ENCODE measurements at places on chromosomes 13 and 19.

GRCh38 chr13:106433066-106433465, 102.4 kb downstream of the EFNB2 start:
- no peak for DNase-seq

DNA sequence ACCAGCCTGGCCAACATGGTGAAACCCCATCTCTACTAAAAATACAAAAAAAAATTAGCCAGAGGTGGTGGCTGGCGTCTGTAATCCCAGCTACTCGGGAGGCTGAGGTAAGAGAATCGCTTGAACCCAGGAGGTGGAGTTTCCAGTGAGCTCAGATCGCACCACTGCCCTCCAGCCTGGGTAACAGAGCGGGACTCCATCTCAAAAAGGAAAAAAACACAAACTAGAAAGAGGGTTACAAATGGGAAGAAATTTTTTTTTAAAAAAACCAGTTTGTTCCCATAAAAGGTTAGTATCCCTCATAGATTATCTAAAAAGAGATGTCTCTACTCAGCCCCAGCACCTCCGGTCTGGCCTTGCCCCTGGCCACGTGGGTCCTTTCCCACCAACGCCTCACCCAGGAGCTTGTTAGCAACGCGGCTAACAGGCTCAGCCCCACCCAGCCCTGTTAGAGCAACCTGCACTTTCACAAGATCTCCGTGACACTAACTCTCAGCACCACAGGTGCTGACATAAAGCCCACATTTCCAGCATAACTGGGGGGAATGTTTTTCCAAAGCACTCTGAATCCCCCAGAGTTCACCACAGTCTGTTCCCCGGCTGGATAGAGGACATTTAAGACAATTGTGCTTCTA, 4.3 kb downstream of the DMKN start:
- DNase-seq = peak; percentile 28

- DNase-seq = no peak
Observed at GRCh38 chr13:31929031-31929770, 102.4 kb upstream of the FRY start.

DNA sequence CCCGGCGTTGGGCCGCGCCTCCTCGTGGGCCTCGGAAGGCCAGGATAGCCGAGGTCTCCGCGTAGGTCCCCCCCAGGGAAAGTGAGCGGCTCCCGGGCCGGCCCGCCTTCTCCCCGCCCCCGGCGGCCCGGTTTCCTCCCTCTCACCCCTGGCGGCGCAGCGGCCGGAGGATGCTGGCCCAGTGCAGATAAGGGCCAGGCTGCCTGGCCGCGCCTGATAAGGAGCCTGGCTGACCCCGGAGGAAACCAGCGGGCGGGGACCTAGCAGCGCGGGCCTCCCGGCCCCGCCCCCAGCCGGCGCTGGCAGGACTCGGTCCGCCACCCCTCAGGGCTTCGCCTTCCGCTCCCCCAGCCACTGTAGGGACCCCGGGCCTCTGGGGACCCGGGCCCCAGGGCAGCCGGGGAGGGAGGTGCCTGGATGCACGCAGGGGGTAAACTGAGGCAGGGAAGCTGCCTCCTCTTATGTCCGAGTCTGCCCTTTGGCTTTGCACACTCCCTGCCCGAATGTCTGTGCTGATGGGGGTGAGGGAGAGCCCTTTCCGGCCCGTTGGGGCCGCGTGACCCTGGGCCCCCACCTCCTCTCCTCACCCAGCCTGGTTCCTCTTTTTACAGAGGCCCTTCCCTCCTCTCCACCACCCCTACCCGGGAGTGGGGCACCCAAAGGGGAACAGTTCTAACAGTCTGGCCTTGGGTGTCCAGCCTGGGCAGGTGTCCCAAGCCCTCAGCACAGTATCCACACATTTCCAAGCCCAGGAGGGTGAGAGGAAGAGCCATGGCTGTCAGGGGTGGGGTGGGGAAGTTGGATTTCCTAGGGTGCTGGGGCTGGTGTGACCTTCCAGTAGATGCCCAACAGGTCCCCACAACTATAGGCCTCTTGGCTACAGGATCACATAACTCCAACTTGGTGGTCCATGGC, at the start of gene LYL1:
Gene LYL1 (minus strand): TSS at position 193 of the 915 bp plus-strand sequence. CDS start 1,687 bp downstream, outside the sequence.
- DNase-seq = no peak

DNA sequence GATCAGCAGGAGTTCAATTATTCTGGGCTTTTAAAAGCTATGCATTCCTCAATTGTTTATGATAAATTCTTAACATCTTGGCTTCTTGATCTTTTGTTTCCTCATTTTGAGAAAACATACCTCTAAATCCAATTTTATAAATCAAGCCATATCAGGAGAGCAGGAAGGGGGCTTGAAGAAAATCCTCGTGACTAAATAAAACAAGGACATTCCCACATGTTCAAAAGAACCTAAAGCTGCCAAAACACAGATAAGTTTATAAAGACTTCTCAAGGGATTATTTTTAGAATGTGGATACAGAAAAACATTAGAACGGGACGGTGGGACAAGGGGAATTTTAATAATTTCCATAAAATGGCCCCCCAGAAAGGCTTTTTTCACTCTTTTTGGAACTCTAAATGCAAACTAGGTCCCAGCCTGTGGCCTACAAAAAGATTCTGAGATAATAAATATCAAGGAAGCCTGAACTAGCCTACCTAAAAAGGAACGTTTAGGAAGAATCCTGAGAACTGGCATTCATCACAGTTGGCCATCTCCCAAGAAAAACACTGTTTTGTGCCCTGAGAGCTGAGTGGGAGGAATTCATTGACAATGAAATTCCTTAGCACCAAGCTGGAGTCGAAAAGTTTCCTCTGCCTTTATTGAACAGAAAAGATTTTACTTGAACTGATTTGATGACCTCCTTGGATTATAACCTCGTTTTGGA, 30.1 kb downstream of the ZAR1L start:
- peak; percentile 56 for DNase-seq

- no peak for DNase-seq
Observed at GRCh38 chr13:76846363-76846762, 39.8 kb downstream of the KCTD12 start.

DNA sequence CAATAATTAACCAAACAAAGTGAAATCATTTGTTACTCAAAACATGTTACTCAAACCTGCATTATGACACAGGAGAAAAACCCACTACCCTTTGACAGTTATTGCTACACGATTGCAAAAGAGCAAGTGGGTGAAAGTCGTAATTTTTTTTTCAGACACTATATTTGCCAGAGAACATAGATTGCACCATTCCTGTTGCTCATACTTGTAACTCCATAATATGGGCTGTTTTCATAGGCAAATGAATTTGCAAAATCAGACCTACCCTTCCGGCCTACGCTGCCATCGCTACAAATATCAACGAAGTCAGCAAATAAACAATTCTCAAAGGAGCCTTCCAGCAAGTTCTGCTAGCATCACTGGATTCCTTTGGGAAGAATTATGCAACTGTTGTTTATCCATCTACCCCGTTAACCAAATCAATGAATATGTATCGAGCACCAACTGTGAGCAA, 396.5 kb downstream of the IRS2 start:
- DNase-seq = no peak

DNA sequence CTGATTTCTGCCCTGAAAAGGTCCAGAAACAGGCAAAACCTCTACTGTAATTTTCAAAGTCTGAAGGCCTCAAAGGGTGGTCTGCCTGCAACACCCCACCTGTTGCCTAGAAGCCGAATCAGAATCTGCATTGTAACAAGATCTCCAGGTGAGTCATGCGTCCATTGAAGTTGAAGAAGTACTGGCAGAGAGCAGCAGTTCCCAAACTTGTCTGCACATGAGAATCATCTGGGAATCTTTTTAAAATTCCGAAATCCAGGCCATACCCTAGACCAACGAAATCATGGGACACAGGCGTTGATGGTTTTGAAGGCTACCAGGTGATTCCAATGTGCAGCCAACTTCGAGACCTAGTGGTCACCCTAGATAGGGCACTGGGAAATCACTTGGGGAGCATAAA, 16.0 kb upstream of the CLN5 start:
- no peak for DNase-seq

GRCh38 chr13:69556540-69557196, 551.0 kb upstream of the ATXN8OS start:
- DNase-seq = no peak

GRCh38 chr13:80340651-80341100, 250 bp downstream of the SPRY2 start:
- peak; percentile 88 for DNase-seq

GRCh38 chr13:23735329-23735728, 153.9 kb downstream of the MIPEP start:
- DNase-seq = no peak

DNA sequence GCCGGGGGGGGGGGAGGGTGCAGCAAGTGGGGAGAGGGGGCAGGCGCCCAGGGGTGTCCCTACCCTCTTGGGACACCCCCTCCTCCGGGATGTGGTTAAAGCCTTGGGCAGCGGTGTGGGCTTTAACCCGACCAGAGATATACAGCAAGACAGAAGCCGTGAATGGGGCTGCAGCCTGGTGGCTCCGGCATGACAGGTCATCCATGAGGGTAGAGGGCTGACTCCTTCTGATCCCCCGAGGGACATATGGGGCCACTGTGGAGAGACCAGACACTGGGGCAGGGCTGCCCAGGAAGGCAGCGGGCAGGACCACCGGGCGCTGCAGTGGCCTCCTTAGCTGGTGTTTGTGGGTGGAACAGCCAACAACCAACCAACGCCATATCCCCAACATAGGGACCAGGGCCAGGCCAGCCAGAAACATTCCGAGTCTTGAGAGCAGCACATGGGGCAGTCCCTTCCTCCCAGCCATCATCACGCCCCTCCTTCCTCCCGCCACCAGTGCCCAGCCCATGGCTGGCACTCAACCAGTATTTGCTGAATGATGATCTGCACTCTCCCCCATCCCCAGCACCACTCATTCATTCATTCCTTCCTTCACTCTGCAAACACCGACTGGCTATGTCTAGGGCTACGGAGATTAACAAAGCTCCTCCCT, 18.2 kb downstream of the ELAVL1 start:
- DNase-seq = no peak

GRCh38 chr19:2633693-2634075, 68.8 kb downstream of the GNG7 start:
- DNase-seq = no peak

DNA sequence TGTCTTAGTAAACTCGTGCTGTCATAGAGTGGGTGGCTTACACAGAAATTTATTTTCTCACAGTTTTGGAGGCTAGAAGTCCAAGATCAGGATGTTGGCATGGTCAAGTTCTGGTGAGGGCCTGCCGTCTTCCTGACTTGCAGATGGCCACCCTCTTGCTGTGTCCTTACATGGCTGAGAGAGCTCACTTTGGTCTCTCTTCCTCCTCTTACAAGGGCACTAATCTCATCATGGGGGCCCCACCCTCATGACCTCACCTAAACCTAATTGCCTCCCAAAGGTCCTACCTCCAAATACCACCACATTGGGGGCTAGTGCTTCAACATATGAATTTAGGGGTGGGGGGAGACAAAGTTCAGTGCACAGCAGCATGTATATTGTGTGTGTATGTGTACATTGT, 14.3 kb upstream of the GPR18 start:
- no peak for DNase-seq

- DNase-seq = no peak
Observed at GRCh38 chr19:33774751-33775150, 21.9 kb upstream of the KCTD15 start.

- DNase-seq = peak; percentile 38
Observed at GRCh38 chr13:39318161-39318560, 279.9 kb downstream of the NHLRC3 start.

DNA sequence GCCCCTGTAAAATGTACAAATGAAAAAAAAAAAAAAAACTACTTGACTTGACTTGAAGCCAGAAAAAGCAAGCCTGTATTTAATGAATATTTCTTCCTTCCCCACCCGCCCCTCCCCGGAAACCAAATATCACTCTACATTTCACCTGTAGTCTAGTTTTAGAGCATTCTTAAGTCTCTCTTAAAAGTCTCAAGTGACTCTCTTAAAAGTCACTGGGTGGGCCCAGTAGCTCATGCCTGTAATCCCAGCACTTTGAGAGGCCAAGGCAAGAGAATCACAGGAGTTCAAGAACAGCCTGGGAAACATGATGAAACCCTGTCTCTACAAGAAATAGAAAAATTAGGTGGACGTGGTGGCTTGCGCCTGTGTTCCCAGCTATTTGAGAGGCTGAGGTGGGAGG, 72.0 kb downstream of the TSC22D1 start:
- no peak for DNase-seq

- DNase-seq = no peak
Observed at GRCh38 chr13:45219123-45219891, 18.5 kb upstream of the KCTD4 start.

DNA sequence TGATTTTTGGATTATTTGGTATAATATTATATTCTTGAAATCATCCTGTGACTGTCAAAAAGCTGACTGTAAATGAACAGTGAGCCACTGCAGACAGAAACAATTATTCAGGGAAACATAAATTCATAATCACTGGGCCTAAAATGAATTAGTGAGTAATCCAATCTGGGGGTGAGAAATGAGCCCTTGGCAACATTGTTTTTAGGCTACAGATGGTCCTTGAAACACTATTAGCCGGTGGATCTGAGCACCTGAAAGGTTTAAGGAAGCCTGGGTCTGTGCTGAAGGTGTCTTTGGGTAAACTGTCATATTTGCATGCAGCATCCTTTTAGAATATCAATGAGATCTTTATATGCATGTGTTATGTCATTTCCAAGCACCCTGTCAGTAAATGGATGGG, 290.7 kb downstream of the ATP8A2 start:
- no peak for DNase-seq

- DNase-seq = no peak
Observed at GRCh38 chr19:30457484-30457883, 85.3 kb downstream of the ZNF536 start.

DNA sequence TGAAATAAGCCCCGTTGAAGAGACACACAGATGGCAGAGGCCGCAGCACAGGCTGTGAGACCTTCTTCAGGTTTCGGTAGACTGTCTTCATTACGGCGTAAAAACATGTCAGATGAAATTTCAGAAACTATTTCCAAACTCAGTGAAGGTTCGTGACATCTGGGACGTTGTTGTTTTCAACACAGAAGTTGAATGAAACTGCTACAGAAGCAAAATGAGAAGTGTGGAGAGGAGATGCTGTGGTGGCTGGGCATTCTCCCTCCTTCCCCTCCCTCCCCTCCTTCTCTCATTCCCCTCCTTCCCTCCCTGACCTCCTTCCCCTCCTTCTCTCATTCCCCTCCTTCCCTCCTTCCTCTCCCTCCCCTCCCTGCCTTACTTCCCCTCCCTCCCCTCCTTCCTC, 113.6 kb downstream of the ATP11A start:
- no peak for DNase-seq

DNA sequence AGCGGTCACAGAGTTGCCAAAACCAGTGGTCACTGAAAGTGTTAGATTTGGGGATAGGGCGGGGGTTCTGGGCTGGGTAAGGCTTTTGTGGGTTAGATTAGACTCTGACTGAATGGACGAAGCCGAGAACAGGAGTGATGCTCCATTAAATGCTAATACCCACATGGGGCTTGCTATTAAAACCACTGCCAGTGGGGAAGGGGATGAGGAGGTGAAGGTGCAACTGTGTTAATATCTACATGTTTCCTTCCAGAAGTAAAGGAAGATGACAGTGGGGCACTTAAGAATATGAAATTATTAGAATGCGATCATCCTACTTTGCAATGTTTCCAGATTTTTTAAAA, 573 bp upstream of the ZNF614 start:
- DNase-seq = no peak

DNA sequence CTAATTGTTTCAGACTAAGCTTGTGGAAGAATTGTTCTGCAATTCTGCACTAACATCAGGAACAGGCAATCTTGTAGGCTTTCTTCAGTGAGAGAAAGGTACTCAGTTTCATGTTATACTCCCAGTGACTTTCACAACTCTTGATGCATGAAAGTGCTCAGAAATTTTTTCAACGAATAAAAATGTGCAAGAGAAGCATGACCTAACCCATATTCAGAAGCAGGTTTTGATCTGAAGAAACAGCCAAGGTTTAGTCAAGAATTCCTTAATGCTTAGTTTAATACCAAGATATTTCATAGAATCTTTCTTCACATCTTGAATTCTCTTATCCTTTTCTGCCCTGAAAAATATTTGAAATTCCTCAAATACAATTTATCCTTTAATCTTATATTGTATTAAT, 197.2 kb upstream of the CSNK1A1L start:
- no peak for DNase-seq
